Urinary bladder (tissue), 4 donors: ENCODE measurements at places on chromosomes 2 and 18. TPM values are rescaled to one million over a fixed set of nuclear protein-coding genes. Genes with fewer than 3 reads are reported as not detected.
A peak's percentile ranks its signal among the peaks of the same experiment; 100 is the strongest.

DNA sequence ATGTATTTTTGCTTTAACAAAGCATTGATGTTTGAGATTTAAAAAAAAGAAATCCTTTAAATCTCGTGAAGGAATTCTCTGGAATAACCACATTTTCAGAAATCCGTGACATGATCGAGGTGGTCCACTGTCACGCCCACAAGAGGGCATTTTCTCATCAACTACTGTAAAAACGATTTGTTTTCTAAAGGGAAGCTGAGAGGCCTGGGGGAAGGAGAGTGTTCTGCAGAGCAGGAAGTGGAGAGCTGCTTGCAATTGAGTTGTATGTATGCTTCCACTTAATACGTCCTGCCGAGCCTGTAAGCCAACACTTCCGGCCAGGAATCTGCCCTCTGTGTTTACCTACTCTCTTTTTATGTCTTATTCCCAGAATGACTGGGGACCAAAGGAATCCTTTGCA, 19.4 kb downstream of the KLHL29 start:
- peak; percentile 71 for DNase-seq

COL4A4 gene
- total RNA-seq: 0.90 TPM

ELOA2 gene
- not detected for total RNA-seq

DNA sequence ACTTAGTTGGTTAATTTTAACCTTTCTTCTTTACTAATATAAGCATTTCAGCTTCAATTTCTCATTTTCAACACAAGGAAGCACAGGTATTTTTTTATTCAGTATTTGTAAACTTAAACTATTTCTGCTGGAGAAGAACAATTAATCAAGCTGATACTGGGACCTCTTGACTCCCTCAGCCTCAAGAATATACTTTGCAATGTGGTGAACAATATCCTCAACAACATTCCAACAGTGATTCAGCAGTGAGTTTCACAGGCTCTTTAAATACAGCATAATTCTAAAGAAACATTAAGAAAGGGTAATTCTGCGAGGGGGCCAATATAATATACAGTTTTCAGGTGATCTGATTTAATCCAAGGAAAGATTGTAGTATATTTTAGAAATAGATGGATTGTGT, 10.0 kb downstream of the RAPGEF4 start:
- DNase-seq: no peak

ATL2 gene
- 103 TPM for total RNA-seq

DNA sequence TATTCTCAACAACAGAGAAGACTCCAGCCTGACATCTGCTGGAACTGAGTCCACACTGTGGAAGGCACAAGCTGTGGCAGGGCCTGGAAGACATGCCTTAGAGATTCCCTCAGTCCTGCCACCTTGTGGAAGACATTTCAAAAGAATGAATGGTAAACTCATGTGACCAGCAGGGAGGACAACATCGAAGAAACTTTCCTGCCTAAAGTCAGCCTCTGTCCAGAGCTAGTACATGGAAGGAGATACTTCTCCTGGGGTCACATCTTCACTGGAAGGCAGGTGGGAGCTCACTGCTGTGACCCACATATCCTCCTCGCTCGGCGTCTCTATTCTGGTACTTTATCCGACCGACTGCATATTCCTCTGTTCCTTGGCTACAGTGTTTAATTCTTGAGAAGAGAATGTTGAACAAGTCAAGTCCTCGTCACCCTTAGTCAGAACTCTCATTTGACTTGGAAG, 59.5 kb downstream of the PUM2 start:
- peak; percentile 23 for DNase-seq

CYRIA gene
- 10.5 TPM for total RNA-seq

- DNase-seq: no peak
Observed at GRCh38 chr18:23170137-23170536, 34.9 kb downstream of the CABLES1 start.

STEAP3 gene
- total RNA-seq: 1.1 TPM

DNA sequence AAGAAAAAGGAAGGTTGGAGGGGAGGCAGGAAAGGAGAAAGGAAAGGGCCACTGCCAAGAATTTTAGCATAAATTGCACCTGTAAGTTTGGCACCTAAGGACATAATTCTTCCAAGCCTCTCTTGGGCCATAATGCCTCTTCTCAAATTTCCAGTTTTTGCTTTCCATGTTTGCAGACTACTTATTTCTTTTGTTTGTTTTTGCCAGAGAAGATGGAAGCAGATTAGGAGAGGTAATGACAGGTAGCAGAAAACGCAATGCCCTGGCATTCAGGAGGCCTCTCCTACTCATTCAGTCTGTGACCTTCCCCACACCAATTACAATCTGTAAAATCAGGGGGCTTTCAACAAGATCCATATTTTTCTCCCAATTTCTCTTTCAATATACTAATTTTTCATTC, 56.8 kb downstream of the MRPL33 start:
- no peak for DNase-seq

- DNase-seq: no peak
Observed at GRCh38 chr2:68766376-68766845, 31.8 kb downstream of the ARHGAP25 start.

MC4R gene
- 0.16 TPM for total RNA-seq
